ENCODE measurements at places on chromosomes 4 and X.
A peak's percentile ranks its signal among the peaks of the same experiment; 100 is the strongest.

- no peak for DNase-seq
Measured at GRCh38 chr4:14177987-14178386, 550.5 kb upstream of the BOD1L1 start.

- no peak for DNase-seq
Measured at GRCh38 chr4:105453550-105454205, 20.2 kb downstream of the PPA2 start.

DNA sequence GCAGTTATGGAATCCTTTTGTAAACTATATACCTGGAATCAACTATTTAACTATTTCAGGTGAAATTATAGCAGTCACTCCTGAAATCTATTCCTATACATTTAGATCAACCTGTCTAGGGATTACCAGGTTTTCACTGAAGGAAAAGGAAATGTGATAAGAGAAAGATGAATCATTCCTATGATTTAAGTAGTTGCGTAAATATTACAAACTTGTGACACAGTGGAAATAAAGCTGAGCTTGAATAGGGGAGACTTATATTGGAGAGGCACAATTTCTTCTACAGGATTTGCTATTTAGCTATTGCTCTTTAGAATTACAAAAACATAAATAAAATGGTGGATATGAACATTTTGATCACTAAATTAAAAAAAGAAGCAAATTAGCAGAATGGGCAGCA lies 284.1 kb upstream of the EPHA5 start:
- DNase-seq, result no peak

- DNase-seq, result no peak
Measured at GRCh38 chr4:30939069-30939468, 218.9 kb downstream of the PCDH7 start.

DNA sequence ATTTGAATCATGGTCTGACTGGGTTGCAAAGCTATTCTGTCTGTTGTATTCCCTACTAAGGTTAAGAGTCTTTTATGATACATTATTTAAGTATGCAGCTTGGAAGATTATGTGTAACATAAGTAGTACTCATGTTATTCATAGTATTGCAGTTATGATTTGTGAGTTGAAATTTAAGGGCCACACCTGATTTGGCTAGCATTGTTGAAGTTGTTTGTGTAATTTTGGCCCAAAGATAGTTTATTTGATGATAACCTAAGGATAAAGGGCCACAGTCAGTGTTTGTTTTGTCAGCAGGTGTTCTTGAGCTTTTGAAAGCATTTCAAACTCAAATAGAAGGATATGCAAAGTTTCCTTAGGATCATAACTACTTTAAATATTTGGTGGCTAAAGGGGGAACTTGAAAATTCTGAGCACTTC lies 38.9 kb downstream of the NUDT9 start:
- DNase-seq, result no peak

DNA sequence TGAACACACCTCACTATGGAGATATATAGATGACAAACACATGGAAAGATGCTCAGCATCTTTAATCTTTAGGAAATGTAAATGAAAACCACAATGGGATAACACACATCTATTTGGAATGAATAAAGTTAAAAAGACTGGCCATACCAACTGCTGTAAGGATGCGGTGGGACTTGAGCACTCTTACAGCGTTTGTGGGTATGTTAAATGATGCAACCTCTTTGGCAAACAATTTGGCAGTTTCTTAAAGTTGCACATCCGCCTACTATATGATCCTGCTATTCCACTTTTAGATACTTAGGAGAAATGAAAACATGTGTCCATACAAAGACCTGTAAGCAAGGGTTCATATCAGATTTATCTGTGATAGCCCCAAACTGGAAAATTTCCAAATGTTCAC lies 50.7 kb downstream of the MRPL1 start:
- no peak for DNase-seq

GRCh38 chrX:41145920-41146608 lies 60.8 kb downstream of the USP9X start:
- DNase-seq, result peak; percentile 1

GRCh38 chr4:1405636-1406393 lies 427 bp downstream of the NKX1-1 start:
- no peak for DNase-seq

DNA sequence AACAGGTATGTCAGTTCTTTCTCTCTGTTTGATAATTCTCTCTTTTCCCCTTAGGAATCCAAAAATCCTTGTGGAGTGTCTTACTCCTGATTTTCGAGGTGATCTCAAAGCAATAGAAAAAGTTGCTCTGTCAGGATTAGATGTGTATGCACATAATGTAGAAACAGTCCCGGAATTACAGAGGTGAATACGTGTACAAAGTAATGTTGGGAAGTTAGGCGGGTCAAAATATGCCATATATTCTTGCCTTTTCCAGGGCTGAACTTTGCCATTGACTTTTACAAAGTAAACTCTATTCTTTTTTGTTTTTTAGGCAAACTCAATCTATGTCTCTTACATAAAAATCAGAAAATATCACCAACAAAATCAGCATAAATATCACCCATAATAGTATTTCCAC lies 8.6 kb downstream of the LIAS start:
- no peak for DNase-seq

GRCh38 chr4:1793496-1793840 lies 375 bp downstream of the FGFR3 start:
- no peak for DNase-seq

GRCh38 chr4:6676722-6677558 lies 16.7 kb upstream of the S100P start:
- no peak for DNase-seq

DNA sequence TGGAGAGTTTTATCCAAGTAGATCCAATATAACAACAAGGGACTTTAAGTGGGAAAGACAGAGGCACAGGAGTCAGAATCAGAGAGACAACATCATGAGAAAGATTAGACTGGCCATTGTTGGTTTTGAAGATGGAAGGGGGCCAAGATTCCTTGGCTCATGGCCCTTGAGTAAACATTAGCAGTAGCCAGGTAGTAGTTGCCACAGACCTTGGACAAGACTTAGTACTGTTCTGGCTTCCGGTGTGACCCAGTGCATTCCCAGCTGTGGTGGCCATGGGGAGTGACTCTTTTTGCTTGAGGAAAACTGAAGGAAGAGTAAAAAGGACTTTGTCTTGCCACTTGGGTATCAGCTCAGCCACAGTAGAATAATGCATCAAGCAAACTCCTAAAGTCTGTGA lies 462.2 kb upstream of the CPXCR1 start:
- DNase-seq, result no peak

- peak; percentile 66 for DNase-seq
Measured at GRCh38 chrX:66020631-66021334, 19.1 kb downstream of the VSIG4 start.

DNA sequence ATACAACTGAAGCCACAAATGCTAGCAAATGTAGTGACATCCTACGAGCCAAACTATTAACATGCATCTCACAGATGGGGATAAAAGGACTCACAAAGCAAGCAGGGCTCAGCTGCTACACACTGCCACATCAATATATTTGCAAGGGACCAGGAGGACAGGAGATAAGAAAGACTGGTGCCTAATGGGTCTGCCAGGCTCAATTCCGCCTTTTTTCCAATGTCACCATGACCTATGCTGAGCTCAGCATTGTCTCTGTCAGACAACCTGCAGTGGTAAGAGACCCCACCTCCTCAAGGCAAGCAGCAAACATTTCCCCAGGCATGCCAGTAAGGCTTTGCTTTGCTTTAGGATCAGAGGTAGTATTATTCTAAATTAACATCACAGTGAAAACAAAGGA lies 435 bp downstream of the DCX start:
- no peak for DNase-seq

- DNase-seq, result peak; percentile 88
Measured at GRCh38 chr4:77854431-77855111, 8.1 kb upstream of the MRPL1 start.

DNA sequence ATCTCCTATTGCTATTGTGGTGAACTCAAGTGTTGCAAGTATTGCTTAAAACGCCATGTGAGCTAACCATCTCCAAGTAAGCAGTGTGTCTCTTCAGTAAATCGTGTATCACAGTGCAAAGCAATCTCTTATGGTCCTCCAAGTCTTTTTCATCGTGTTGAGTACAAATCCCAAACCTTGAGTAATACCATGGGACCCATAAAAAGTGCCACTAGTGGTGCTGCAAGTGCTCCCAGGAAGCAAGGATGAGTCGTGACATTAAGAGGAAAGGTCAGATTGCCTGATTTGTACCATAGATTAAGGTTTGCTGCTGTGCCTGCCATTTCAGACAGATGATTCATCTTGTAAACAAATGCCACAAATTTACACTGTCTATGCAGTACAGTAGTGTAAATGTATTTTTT lies 66.9 kb upstream of the BMPR1B start:
- DNase-seq, result no peak

GRCh38 chrX:129717892-129718291 lies 20.9 kb upstream of the XPNPEP2 start:
- DNase-seq, result no peak

DNA sequence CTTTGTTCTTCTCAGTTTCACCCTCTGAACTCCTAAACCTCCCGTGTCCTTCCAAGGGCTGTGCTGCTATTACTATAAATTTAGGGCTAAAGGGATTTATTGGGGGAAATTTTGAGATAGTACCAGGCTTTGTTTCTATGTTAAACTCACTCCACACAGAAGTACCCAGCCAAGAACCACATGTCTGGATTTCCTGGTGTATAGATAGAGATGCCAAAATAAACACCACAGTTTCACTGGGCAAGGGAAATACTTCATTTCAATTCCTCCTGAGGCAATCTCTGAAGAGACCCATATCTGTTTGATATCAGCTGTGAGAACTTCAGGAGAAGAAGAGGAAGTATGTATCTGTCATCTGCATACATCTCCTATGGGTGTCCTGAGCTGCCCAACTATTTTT lies 21.7 kb upstream of the CLNK start:
- no peak for DNase-seq
